Left cardiac atrium (tissue), 4 donors: ENCODE measurements at places on chromosomes 13 and 19. TPM values are rescaled to one million over a fixed set of nuclear protein-coding genes. Genes with fewer than 3 reads are reported as not detected.

- no peak for DNase-seq
Observed at GRCh38 chr13:91668866-91669495, 270.6 kb downstream of the GPC5 start.

- no peak for DNase-seq
Observed at GRCh38 chr13:44406617-44407016, 33.0 kb downstream of the SERP2 start.

- DNase-seq = no peak
Observed at GRCh38 chr19:14798760-14799159, 20.4 kb upstream of the ADGRE2 start.

DNA sequence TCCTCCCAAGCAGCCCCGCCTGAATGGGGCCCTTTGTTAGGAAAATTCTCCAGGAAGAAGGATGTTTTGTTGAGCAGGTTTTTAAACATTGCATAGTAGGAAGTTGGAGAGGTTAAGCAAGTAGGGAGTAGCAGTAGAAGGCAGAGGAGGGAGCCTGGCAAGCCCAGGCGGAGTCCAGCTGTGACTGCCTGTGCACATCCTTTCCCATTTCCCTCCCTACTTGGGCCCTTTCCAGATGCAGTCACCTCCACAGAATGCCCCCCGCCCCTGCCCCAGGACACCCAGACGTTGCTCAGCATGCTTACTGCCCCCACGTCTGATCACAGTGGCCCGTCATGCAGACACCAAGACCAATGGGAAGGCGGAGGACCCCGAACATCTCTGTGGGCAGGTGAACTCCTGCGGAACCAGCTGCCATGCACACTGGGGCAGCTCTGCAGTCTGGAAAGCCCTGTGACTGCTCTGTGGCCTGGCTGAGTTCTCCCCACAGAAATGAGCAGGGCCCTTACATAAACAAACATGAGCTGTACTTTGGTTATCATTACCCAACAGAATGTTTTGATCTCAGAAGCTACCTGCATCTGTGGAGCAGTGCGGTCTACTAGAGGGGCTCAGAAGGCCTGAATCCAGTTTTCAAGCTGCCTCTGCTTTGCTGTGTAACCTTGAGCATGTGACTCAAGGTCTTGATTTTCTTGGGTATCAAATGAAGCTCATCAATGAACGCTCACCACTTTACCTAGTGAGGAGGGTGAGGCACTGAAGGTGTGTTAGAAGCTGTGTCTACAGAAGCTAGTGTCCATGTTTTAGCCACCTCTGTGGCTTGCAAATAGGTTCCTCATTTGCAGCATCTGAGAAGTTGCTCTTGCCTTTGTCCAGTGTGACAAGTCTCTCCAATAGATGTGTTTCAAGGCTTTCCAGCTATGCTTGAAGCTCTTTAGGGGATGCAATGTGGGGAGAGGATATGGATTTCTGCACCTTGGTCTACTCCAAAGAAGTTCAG, 84.2 kb downstream of the TNFRSF19 start:
- peak; percentile 55 for DNase-seq

- DNase-seq = no peak
Observed at GRCh38 chr13:110245416-110245899, 61.5 kb downstream of the COL4A1 start.

MZT1 gene
- total RNA-seq = 6.5 TPM

OPA3 gene
- total RNA-seq = 27.1 TPM

FAM216B gene
- 14.8 TPM for total RNA-seq

DNAAF3 gene
- 0.41 TPM for total RNA-seq
